KG1 (cell line): ENCODE measurements at places on chromosomes 11 and 22.

DNA sequence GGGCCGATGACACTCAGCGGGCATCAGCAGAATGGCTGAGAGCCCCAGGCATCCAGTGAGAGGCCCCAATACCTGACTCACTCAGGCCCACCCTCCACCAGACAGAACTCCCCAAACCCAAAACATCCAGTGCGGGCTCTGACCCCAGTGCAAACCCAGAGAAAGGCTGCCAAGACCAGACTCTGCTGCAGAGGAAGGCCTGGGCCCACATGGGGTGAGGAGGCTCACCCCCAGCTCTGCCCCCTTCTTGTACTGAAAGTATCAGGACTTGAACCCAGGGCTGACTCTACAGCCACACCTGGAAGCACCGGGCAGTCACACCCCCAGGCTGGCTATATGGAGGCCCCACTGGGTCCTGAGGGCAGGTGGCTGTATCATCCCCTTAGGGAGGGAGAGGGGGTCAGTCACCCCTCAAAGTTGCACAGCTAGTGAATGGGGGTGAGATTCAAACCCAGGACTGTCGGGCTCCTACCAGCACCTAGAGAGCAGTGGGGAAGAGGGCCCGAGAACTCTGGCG, 49.3 kb downstream of the IGLL1 start:
- DNase-seq = no peak

DNA sequence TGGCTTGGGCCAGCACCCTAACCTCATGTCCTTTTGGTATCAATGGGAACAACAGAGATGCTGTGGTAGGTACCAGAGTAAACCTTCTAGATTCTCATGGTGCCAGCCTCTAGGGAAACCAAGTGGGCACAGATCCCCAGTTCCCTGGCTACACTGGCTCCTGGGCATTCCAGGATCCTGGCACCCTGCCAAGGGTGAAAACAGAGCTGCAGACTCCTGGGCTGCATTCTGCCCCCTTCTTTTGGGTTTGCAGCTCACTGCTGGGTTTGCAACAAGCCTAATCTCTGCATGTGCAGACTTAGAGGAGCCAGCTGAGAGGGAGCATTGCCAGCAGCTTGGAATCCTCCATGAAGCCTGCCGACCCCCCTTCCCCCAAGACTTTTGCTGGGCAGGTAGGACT, 30.6 kb downstream of the PRDM11 start:
- DNase-seq = no peak

DNA sequence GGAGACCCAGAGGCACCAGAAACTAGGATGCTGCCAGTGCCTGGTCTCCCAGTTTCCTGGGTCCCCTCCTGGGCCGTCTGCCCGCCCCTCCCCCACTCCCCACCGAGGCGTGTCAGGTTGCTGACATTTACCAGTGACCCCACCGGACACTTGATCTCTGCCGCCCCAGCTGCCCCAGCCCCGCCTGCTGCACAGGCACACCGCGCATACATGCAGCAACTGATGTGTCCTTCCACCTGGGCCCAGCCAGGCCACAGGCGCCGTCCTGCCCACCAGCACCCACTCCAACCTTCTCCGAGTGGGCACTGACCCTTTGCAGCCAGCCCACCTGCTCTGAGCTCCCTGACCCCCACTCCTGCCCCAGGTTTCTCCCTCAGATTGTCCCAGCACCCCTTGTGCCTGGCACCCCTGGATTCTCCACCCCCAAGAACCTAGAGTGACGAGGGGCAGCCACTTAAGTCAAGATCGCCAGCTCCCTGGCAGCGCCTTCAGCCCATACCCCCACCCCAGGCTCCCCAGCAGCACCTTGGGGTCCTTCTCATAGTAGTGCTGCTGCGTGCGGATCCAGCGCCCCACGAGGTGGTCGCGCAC, 548 bp downstream of the PYGM start:
- no peak for DNase-seq

DNA sequence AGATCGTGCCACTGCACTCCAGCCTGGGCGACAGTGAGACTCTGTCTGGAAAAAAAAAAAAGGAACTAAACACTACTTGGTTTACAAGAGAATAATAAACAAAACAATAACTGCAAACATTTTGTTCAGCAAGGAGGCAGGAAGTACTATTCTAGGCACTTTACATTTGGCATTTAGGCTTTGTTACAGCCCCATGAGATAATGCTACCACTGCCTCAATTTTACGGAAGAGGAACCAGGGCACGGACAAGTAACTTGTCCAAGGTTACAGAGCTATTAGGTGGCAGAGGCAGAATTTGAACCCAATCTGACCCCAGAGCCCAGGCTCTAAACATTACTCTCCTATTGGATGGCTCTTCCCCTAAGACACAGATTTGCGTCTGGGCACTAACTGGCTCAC, 108.7 kb upstream of the AKIP1 start:
- no peak for DNase-seq

GRCh38 chr22:37454857-37455686, 27.8 kb upstream of the ELFN2 start:
- no peak for DNase-seq

DNA sequence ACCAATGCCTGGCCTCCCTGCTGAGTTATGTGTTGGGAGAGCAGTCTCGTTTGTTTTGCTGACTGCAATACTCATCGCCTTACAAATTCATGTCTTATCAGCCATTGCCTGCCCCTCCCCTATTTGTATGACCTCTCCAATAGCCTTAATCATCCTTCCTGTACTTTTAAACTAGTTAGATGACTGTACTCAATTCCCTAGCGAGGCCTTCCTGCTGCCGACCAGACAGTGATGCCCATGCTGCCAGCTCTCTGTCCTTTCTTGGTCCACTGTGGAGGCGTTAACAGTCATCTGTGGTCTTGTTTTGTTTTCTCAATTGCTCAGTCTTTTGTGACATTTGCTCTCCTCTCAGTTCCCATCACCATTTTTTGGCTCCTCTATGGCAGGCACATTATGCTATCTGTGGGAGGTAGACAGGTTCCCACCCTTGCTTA, 20.3 kb upstream of the YPEL1 start:
- no peak for DNase-seq

DNA sequence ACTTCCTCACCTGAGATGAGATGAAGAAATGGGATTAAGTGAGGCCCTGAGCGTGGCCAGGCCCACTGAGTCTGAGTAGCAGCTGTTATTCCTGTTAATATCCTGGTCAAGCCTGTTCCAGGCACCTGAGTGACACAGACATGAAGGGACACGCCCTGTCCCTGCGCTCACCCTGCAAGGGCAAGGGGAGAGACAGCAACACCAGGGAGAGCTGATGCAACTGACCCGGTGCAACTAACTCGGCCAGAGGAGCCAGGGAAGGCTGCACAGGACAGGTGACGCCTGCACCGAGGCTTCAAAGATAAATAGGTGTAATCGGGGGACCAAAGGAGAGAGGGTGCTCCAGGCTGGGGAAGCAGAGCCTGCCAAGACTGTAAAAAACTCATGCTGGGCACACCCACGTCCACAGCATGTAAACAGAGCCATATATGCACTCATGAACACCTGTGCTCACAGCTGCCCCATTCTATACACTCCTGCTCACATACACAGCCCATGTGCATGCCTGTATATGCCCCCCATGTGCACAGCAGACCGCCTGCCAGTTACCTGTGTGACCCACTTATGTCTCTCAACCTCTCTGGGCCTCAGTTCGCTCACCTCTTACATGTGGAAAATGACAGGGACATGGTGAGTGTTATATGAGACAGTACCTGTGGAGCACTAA, 22.8 kb upstream of the GCAT start:
- no peak for DNase-seq

- DNase-seq = no peak
These were observed 639.4 kb upstream of the FAT3 start for GRCh38 chr11:91585035-91585801.

GRCh38 chr22:33302549-33302948, 244.4 kb upstream of the SYN3 start:
- no peak for DNase-seq

- DNase-seq = no peak
These were observed 240.7 kb downstream of the BUD13 start for GRCh38 chr11:116532066-116532465.

GRCh38 chr22:49331223-49331815, 496.4 kb downstream of the BRD1 start:
- no peak for DNase-seq

DNA sequence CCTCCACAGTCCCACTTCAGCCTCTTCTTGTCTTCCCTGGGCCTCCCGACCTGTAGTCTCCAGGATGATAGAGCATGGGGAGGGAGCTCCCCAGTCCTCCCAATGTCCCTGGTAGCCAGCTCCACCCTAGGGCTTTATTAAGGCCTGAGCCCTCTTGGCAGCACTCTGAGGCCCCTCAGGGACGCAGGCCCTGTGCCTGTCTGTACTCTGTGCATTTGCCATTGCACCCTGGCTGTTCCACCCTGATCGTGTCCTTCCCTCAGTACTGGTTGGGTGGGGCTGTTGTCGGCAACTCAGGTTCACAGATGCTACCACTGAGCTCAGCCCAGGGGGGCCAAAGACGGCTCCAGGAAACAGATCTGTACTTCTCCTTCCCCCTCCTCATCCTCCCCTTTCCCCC, 7.2 kb downstream of the SSTR3 start:
- no peak for DNase-seq

- DNase-seq = no peak
These were observed 7.0 kb downstream of the EMID1 start for GRCh38 chr22:29212743-29213142.

- no peak for DNase-seq
These were observed 13.3 kb upstream of the PHF21A start for GRCh38 chr11:46134540-46134939.

- peak; percentile 99 for DNase-seq
These were observed 11.1 kb downstream of the GRK2 start for GRCh38 chr11:67277231-67277961.
